HS-5 (cell line): ENCODE measurements at places on chromosomes 7 and 10.

- no peak for DNase-seq
Observed at GRCh38 chr7:158676906-158677305, 27.7 kb downstream of the NCAPG2 start.

DNA sequence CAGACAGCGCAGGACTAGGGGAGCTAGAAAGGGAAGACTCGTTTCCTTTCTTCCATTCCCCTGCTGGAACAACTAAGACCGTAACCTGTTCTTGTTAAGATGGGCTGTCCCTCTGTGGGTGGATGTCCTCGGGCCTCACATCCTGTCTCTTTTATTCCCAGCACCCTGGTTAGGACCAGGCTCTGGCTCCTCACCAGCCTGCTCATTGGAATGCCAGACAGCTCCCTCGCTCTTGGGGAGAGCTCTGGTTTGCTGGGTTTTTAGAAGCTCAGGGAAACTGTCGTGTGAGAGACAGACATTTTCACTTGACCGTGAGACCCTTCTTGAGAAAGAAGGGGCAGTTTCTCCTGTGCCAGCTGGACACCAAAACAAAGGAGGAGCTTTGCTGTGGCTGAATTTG, 58.1 kb upstream of the HABP2 start:
- no peak for DNase-seq

- no peak for DNase-seq
Observed at GRCh38 chr10:70589762-70590654, 12.5 kb downstream of the PRF1 start.

DNA sequence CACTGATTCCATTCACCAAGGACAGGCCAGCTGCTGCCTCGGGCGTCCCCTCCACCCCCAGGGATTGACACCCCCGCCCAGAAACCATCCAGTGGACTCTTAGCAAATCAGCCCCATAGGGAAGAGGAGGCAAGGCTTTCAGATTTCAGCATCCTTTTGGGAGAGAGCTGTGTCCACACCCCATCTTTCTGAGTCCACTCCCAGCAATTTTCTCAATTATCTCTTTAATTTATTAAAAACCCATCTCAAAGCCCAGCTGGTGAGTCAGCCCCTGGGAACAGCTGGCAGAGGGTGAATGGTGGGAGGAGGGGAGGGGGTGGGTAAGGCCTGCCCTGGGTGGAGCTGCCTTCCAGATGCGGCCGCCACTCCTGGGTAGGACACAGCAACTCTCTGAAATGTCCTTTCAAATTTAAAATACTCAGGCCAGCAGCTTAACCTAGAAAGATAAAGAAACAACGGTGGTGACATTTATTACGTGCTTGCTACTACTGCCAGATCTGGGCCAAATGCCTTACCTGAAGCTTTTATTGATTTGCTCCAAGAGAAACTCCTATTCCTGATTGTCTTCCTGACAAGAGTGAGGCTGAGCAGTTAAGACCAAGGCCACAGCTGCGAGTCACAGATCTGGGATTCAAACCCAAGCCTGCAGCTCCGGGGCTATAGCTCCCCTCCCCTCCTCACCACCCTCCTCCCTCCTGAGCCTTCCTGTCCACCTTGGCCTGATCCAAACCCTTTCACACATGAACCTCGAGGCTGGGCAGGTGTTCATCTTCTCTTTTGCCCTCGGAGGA, 120.4 kb downstream of the RGS10 start:
- no peak for DNase-seq

GRCh38 chr10:61000769-61001730, 57.1 kb upstream of the RHOBTB1 start:
- no peak for DNase-seq
